ENCODE measurements at places on chromosomes 5 and 9.
A peak's percentile ranks its signal among the peaks of the same experiment; 100 is the strongest.

GRCh38 chr9:120570296-120570695 lies 9.7 kb downstream of the CDK5RAP2 start:
- DNase-seq = no peak

- DNase-seq = peak; percentile 68
Observed at GRCh38 chr5:68047035-68047434, 168.5 kb upstream of the PIK3R1 start.

DNA sequence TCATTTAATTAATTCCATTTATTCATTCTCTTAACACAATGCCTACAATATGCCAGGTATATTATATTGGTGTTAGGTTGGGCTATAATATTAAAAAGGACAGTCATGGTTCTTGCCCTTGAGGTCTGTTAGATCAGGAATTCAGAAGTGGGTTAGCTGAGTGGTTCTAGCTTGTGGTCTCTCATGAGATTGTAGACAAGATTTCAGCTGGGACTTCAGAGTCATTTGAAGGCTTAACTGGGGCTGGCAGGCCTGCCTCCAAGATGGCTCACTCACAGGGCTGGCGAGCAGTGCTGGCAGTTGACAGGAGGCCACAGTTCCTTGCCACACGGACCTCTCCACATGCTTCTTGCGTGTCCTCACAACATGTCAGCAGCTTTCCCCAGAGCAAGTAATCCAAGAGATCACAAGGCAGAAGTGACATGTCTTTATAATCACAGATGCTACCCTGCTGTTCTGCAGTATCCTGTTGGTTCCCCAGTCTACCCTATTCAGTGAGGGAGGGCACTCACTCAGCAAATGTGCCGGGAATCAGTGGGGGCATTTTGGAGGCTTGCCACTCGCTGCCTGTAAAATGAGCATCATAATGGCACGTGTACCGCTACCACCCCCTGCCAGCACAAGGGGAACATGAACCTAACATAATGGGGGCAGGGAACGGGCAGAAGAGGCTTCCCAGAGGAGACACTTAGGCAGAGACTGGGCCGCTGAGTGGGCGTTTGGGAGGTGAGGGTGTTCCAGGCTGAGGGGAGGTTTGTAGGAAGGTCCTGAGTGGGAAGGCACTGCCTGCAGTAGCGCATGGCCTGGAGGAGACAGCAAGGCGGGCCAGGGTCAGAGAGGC lies 70.0 kb downstream of the EXOSC2 start:
- DNase-seq = no peak

- DNase-seq = no peak
Observed at GRCh38 chr9:37117956-37118355, 2.4 kb upstream of the ZCCHC7 start.

- peak; percentile 25 for DNase-seq
Observed at GRCh38 chr5:79702606-79703380, 13.2 kb downstream of the CMYA5 start.

DNA sequence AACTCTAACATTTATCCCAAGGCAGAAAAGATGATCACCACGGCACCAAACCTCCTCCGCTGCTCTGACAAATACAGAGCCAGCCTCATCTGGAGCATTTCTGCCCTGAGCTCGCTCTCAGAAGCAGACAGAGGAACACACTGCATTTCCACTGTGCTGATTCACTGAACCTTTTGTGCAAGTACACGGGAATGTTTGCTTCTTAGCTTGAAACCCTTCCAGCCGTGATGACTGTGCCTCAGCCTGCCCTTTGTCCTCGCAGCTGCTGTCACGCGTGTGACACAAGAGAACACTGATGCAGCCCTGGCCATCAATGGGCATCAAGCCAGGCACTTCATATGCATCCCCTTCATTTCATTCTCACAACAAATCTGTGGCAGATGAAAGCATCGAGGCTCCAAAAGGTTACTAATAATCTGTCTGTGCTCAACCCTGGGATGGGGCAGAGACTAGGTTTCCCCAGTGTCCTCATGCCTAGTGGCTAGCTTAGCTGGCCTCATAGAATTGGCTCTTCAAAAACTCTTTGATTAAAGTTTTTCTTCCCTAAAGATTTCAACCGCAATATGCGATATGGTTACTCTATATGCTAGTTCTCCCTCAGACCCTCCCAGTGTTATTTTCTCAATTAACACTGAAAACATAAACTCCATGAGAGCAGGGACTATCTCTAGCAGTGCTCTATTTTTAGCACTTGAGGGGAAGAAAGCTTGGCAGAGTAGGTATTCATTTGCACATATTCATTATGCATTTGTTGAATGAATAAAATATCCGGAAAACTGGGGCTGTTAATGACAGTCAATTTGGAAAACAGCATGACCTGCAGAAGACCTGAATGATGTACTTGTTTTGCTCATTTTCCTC lies 7.3 kb downstream of the CDC14B start:
- peak; percentile 89 for DNase-seq

GRCh38 chr5:179801304-179802206 lies 5.1 kb downstream of the MGAT4B start:
- DNase-seq = peak; percentile 71

- peak; percentile 42 for DNase-seq
Observed at GRCh38 chr9:87685441-87685840, 40.5 kb upstream of the CTSL start.

DNA sequence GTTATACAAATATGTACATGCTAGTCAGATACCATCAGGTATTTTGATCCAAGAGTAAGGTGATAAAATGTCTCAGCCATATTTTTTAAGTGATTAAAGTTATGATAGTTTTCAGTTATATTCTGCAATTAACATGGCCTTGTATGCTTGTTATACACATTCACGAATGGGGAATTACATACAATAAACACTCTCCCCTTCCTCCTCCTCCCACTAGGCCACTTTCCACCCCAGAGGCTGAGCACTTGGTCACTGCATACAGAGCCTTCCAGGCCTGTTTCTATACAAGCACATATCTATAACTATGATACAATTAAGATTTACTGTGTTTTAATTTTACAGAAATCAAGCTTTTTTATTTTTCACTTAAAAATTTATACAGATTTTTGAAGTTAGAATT lies 104.7 kb upstream of the PIK3R1 start:
- DNase-seq = no peak

DNA sequence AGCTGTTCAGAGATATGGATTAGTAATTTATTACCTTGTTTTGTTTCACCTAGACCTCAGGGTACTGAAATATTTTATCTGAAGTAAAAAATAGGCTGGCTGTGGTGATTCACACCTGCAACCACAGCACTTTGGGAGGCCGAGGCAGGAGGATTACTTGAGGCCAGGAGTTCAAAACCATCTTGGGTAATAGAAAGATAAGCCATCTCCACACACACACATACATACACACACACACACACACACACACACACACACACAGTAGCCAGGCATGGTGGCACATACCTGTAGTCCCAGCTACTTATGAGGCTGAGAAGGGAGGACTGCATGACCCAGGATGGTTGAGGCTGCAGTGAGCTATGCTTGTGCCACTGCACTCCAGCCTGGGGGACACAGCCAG lies 3.7 kb downstream of the ANXA2R start:
- DNase-seq = no peak

DNA sequence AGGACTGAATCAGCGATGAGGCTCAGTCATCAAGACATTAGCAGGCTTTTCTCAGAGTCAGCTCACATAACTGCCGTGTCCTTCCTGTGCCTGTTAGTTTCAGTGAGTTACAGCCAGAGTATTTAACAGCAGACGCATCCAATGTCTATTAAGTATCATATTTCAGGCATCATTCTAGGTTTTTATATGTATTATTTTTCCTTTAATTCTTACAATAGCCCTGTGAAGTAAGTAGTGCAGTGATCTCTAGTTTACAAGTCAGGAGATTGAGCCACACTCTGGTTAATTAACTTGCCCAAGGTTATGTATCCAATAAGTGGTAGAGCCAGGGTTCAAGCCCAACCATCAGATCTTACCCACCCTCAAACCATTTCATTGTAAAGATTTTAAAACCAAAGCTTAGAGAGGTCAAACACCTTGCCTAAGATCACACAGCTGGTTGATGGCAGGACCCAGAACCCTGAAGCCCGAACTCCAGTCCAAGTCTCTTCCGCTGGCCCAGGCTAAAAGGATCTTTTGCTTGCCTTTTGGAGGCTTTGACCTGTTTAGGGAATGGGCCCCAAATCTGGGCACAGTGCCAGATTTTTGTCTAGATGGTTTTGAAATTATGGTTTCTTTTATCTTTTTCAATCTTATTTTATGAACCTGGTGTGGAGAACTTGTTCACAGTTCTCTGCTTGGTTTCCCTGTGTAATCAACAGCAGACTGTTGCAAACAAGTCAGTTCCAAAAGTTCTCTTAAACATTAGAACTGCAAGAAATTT lies 261.2 kb upstream of the CLINT1 start:
- DNase-seq = peak; percentile 58

DNA sequence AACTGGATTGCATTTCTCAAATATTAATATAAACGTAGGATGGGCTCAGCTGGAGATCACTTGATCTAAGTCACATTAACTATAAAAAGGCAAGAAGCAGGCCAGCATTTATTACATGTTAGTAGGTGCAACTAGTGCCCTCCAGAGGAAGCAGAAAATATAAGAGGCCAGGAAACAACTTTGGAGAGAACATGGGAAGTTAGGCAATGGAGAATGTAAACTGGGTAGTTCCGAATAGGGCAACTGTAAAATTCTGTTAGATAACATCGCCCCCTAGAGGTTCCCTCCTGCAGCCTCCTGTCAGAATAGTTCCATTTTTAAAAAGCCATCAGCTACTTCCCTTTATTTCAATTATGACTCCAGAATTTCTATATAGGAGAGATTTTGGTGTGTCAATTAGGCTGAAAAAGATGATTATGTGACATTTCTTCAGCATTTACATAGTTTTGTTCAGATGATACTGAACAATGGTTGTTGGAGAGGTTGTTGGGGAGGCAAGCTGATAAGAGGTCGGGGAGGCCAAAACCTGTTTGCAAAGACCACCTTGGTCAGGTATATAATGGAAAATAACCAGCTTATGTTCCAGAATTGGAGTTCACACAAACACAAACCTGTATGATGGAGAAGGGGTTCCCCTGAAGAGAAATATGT lies 22.4 kb downstream of the CCL28 start:
- peak; percentile 97 for DNase-seq

DNA sequence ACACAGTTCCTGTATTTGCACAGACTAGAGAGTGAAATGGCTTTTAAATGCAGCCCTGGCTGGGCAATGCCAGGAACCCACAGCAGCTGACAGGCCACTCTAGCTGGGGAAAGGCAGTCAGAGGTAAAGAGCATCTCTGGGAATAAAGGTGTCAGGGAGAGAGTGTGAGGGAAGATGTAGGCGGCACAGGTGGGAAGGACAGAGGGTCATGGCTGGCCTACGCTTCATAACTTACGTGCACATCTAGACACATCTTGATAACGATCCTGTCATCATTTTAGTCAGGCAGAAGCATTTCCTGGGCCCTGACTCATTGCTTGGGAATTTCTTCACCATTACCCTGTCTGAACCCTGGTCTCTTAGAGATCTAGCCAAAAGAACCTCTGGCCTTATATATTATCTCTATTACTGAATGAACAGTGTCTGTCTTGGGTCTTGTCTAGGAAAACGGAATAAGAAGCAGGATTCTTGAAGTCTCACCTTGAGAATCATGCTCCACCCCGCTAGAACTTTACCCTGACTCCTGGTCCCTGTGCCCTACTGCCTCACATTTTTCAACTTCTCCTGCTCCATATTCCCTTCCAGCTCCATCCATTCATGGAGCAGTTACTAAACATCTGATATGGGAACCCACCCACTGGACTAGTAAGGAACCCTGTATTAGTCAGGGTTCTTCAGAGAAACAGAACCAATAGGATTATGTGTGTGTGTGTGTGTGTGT lies 106.4 kb upstream of the ELL2 start:
- peak; percentile 92 for DNase-seq

DNA sequence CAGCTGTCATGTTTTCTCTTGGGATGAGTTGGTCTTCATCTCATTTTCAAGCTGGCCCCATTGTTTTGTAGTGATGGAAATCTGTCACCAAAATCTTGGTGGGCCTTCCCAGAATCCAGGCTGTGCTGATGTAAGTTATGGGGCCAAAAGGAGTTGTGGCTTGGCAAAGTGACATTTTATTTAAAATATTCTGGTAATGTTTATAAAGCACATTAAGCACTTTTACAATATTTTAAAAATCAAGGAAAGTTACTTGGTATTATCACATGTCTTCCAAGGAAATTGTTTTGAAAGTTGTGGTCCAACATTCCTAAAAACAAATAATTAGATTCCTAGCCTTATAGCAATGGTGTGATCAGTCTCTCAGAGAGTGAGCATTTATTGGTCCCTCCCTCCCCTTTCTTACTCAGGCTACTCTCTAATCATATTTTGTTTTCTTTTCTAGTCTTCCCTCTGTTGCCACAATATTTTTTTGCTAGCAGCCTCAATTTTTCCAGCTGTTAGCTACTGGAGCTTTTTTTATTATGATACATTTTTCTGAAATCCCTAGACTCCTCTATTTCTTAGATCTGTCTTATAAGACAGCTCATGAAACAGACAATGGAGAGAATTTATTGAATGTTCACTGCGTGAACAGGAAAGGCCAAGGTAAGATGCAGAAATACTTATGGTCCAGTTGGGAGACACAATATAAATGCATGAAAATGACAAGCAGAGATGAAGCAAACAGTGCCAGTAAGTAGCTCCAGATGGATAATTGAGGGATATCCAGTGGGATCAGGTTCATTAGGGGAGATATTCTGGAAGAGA lies 408.1 kb upstream of the ZNF608 start:
- DNase-seq = no peak

GRCh38 chr9:125393426-125393825 lies 131.8 kb downstream of the GAPVD1 start:
- DNase-seq = peak; percentile 16

GRCh38 chr9:101445353-101446029 lies 9.9 kb upstream of the ALDOB start:
- DNase-seq = peak; percentile 66

GRCh38 chr9:77697238-77697984 lies 49.3 kb upstream of the GNA14 start:
- no peak for DNase-seq

GRCh38 chr5:122163121-122164069 lies 34.0 kb downstream of the ZNF474 start:
- DNase-seq = peak; percentile 85

- DNase-seq = no peak
Observed at GRCh38 chr5:76445063-76445462, 42.0 kb downstream of the IQGAP2 start.

DNA sequence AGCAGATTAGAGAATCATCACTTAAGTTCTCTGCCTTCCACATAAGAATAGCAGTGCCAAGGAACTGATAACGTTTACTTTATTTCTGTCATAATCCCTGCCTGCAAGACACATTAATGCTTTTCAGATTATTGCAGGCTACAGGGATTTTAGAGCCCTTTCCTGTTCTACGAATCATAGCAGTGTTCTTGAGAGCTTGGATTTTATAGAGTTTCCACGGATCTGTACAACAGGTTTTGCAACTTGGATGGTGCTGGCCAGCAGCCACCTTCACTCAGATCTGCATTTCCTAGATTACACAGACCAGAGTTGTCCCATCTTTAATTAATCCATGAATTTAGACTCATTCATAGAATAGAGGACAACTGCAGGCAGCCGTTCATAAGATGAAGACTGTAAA lies 38.1 kb downstream of the SLC12A2 start:
- no peak for DNase-seq

GRCh38 chr5:190366-191035 lies 794 bp upstream of the LRRC14B start:
- no peak for DNase-seq
